Activated CD4-positive, alpha-beta T cell treated with anti-CD3 and anti-CD28 coated beads, Interleukin-2, amount 10 ng/mL, durations not matched to agents 7 days and 5 days (primary cell): ENCODE measurements at places on chromosomes 5 and 9. TPM values are rescaled to one million over a fixed set of nuclear protein-coding genes. Genes with fewer than 3 reads are reported as not detected.

DNA sequence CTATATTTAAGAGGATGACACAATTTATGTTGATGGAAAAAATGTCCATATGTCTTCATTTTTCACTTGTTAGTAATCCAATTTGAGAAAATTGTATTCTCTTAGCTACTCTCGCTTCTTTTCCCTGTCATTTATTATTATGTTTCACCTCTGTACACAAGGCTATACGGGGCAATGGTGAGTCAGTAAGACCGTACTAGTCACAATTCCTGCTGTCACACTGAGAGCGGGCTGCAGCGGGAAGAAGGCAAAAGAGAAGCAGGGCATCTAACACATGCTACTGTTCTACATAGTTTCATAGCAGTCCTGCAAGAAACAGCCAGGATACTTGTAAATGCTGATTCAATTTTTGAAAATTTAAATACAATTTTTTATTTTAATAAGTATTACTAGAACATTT, 23.3 kb upstream of the PRDM9 start:
- H3K27ac ChIP-seq, result no peak overlapping the region
- no peaks in the 10 kb centered on the region for H3K36me3 ChIP-seq
- DNase-seq, result no peak
- no peak overlapping the region for H3K4me3 ChIP-seq

DNA sequence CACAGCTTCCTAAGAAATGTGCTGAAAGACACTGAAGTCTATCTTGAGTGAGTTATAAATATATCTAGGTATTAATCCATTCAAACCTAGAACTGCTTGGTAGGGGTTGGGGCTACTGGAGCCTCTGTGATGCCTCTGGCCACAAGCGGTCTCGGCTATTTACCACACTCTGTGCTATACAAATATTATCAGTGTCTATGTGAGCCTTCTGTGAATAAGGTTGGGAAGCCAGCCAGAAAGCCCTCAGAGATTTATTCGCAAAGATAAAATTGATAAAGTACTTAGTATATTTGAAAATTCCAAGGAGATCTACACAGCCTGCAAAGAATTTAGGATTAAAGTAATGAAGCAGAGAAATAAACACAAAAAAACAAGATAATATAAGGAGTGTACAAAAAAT, 41.4 kb downstream of the LIFR start:
- DNase-seq, result no peak
- no peak overlapping the region for H3K27ac ChIP-seq
- no peaks in the 10 kb centered on the region for H3K36me3 ChIP-seq
- H3K4me1 ChIP-seq, result no peaks in the 10 kb centered on the region

DNA sequence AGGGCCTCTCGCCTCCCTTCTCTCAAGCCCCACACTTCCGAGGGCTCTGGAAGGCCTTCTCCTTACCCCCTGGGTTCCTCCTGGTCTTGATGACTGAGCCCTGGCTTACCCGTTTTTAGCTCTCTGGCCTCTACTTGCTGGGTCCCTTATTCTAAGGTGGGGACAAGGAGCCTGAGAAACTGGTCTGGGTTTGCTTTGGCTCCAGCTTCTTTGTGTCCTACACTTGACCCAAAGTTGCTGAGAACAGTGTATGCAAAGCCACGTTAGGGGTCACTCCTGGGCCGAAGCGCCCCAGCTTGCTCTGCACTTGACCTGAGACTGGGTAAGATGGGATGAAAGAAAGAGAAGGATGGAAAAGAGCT, 788 bp downstream of the ZNF346 start:
- H3K36me3 ChIP-seq, result peaks cover 26% of the 10 kb centered on the region
- DNase-seq, result no peak
- no peaks in the 10 kb centered on the region for H3K27me3 ChIP-seq
- H3K4me1 ChIP-seq, result peaks cover 39% of the 10 kb centered on the region

DNA sequence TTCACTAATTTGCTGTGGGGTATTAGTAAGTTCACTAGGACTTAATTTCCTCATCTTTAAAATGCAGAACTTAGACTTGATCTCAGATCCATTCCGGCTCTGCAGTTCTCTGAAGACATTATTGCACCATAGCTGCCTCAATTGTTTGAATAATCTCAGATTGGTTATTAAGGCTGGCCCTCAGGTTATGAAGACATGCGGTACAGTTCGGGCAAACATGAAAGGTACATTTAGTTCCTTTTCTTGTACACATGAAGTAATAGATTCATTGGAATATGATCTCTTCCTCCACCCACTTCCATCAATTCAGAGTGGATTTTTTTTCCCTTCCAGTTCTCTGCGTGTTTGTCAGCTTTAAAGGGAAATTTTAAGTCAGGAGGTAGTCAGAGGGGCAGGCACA, 28.0 kb downstream of the ATP6V0E1 start:
- peaks cover 11% of the 10 kb centered on the region for H3K36me3 ChIP-seq
- H3K4me1 ChIP-seq, result peaks cover 24% of the 10 kb centered on the region
- DNase-seq, result no peak
- H3K4me3 ChIP-seq, result no peak overlapping the region
- H3K27ac ChIP-seq, result no peak overlapping the region

- peaks cover 16% of the 10 kb centered on the region for H3K27me3 ChIP-seq
- no peak for DNase-seq
- no peak overlapping the region for H3K4me3 ChIP-seq
- H3K36me3 ChIP-seq, result no peaks in the 10 kb centered on the region
Observed at GRCh38 chr5:135980620-135981019, 25.8 kb upstream of the LECT2 start.

GRCh38 chr5:31378838-31379237, 153.1 kb downstream of the DROSHA start:
- no peaks in the 10 kb centered on the region for H3K36me3 ChIP-seq
- no peaks in the 10 kb centered on the region for H3K4me1 ChIP-seq
- peaks cover 3% of the 10 kb centered on the region for H3K27me3 ChIP-seq
- no peak for DNase-seq
- no peak overlapping the region for H3K4me3 ChIP-seq

Gene CLIC3
- 2.6 TPM for total RNA-seq

Gene IFNB1
- not detected for total RNA-seq

Gene DDX4
- 0.50 TPM for total RNA-seq

Gene IL17B
- total RNA-seq, result not detected
